Activated T-cell treated with anti-CD3 and anti-CD28 coated beads for 48 hours (primary cell): ENCODE measurements at places on chromosomes 2 and 18.

DNA sequence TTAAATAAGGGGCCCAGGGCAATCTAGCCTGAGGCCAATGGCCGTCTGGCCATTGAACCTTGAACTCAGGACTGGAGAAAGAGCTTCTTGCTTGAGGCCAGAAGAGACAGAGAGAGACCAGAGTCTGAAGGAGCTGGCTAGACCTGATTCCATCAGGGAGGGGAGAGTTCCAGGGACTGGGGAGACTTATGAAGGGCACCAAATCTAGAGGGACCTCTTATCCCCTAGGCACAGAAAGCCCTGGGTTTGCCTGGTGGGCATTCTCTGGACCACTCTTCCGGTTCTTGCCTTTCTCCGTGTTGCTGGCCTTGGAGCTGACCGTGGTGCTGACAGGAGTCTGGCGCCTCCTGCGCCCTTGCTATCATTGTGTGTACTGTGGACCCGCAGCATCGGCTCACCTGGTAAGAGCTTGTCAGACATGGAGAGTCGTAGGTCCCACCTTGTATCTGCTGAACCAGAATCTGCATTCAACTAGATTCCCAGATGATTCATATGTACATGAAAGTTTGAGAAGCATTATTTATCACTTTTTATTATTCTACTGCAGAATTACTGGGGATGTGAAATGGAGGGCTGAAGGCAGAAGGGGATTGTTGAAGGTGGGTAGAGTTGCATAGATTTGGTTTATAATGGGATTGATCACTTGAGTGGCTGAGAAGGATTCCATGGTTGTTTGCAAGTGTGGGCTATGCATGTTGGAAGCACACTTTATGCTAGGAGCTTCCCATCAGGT lies 4.3 kb upstream of the TRPM8 start:
- DNase-seq = no peak

DNA sequence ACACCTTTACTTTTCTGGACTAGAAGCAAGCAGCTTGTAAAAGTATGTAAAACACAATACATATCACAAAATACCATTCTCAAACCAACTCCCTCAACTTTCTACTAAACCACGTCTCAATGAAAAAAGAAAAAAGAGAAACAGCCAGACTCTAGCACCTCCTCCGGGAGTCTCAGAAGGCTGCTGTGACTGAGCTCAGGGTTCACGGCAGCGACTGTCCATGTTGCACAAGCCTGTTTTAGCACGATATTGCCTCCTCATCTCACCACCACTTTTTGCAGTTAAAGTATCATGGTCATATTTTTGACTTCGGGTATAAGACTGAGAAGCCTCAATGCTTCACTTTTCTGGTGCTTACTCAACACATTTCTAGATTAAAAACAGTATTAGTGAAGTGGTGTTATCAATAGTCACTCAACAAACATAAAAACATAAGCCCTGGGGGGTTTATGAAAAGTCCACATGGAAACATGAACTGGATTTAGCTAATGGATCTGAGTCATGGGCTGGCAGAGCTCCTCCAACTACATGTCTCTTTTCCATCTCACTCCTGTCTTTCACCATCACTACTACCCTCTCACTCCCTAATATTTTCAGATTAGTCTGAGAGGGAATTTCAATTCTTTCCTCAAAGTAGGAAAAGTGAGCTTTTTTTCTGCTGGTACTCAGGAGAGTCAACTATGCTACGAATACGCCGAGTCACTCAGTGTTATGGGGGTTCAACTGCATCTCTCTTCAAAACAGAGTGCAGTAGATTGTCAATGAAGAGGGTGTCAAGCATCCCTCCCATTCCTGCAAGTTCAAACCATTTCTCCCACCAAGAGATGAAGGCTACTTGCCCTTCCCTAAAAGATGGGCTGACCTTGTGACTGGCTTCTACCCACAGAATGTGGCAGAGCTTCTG lies 113.7 kb downstream of the OSR1 start:
- DNase-seq = no peak

DNA sequence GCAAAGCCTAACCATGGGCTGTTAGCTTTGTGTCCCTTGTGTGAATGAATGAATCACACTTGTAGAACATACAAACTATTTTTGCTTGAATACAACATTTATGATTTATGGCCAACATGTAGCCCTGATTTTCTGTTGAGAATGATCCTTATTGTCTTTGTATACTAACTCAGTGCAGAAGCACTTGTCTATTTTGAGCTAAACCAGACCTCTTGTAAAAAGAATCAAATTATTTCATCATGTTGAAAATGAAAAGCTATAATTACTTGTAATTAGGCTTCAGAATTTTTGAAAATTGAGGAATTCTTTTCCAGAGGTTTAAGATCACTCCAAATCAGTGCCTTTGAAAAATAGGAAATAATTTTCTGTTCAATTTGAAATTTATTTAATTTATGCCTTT lies 85.9 kb downstream of the ZNF407 start:
- no peak for DNase-seq

GRCh38 chr2:236844711-236845110 lies 241.0 kb upstream of the COPS8 start:
- DNase-seq = no peak

- no peak for DNase-seq
Measured at GRCh38 chr2:141515931-141516330, 614.9 kb downstream of the LRP1B start.

DNA sequence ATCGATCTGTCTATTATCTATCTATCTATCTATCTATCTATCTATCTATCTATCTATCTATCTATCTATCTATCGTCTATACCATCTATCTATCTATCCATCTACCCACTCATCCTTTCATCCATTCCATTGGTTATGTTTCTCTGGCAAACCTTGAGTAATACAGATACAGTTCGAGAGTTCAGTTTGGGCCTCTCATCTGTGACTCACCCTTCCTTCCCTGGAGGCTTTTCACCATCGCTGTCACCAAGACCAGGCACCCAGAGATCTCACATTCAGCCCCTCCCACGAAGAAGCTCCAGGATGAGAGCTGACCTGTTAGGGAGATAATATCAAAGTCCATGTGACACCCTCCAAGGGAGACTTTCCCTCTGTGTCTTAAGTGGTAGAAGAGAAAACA lies 164.1 kb upstream of the CELF4 start:
- no peak for DNase-seq

- DNase-seq = no peak
Measured at GRCh38 chr2:105062158-105062557, 24.3 kb downstream of the MRPS9 start.

DNA sequence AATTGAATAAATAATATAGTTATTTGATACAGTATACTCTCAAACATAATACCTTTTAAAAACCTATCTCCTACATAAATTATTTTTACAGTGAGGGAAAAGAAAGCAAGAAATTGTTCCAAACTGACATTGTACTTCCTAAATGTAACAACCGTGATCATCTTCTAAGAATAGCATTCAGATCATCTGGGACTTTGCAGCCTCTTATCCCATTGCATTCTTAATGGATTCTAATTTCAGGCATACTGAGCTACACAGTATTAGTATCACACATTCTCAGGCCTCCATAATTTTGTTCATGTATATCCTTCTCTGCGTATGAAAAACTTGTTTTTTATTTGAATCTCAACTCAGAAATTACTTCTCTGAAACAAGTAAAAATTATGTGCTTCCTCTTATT lies 1134.7 kb upstream of the CDH2 start:
- no peak for DNase-seq

GRCh38 chr2:55949211-55949610 lies 25.6 kb upstream of the EFEMP1 start:
- no peak for DNase-seq

GRCh38 chr2:74939919-74940812 lies 18.3 kb upstream of the POLE4 start:
- DNase-seq = no peak

- DNase-seq = no peak
Measured at GRCh38 chr2:238465487-238466242, 38.9 kb downstream of the ASB1 start.

GRCh38 chr2:118519511-118519910 lies 327.9 kb downstream of the EN1 start:
- DNase-seq = no peak

GRCh38 chr2:241189093-241189855 lies 797 bp downstream of the ANO7 start:
- no peak for DNase-seq

- DNase-seq = no peak
Measured at GRCh38 chr2:168315331-168316072, 68.1 kb upstream of the STK39 start.

- DNase-seq = no peak
Measured at GRCh38 chr2:236169741-236170589, 1.8 kb upstream of the GBX2 start.

- no peak for DNase-seq
Measured at GRCh38 chr2:100934504-100935371, 67.4 kb upstream of the RPL31 start.

DNA sequence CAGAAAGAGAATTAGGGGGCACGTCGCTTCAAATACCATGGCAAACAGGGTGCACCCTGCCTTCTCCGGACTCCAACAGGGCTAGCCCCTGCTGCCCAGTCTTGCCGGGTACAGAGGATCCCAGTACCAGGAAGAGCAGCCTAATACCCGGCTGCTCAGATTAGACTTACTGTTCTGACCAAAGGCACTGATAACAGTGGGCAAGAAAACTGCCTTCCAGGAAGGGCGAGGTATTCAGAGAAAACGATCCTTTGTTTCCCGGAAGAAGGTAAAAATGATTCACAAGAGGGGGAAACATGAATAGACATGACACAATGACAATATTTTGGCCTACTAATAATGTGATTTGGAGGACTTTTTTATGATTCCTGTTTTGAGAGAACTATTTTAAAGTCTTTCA lies 99.9 kb downstream of the SS18 start:
- DNase-seq = no peak

DNA sequence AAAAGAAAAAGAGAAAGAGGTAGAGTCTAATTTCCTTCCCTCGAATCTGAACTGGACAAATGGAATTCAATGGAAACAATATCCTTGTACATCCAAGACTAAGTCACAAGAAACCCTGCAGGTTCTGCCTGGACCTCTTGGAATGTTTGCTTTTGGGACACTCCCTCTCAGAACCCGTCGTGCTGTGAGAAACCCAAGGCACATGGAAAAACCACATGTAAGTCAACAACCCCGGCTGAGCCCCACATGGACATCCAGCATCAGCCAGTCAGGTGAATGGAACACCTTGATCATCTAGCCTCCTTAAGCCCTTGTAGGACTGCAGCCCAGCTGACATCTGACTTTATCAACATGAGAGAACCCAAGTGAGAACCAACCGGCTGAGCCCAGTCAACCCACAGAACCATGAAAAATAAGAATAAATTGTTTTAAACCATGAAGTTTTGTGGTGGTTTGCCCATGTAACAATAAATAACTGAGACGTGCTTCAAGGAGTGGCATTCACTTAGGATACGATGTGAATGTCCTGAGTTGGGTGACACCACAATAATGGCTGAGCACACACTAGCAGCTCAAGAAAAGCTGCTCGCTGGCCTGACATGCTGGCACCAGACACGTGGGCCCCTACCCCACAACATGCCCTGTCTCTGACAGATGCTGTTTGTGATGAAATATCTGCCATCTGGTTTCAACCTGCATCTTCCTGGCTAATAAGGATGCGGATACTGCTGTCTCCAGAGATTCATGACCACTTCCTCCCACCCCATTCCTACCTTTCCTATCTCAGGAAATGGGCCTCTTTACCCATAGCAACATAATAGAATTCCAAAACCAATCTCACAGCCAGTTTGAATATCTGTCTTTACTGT lies 28.8 kb downstream of the PKDCC start:
- no peak for DNase-seq

DNA sequence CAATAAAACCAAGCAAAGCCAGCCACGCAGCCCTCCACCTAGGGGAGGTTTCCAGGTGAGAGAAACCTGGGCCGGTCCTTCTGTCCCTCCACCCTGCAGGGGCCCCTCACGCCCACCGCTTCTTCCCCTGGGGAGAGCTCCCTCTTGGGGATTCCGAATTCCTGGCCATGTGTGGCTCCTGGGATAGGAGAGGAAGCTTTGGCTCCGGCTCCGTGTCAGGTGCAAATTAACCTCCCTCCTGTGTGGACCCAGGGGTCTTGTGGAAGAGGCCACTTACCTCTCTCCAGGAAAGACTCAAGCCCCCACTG lies 4.2 kb downstream of the RTP5 start:
- no peak for DNase-seq

DNA sequence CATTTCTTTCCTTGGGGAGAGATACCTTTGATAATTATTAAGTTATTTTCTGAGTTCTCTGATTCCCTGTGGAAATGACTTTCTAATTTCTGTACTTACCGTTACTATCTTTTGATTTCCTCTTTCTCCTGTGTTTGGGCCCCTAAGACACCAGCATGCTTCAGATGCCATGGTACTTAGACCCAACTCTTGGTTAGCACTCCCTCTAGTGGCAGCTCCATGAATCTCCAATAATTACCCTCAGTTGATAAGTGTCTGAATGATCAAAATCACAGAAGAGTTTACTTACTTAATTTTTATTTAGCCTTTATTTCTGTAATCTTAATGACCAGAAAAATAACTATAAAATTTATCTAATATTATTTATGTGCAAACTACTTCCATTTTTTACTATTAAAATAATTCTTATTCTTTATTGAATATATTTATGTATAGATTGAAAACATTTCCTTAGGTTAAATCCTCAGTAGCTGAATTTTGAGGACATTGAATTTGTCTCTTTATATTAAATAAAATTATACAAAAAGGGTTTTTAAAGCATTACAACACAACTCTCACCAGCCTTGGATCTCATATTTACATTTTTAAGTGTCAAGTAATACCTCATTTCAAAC lies 300.4 kb downstream of the KCNS3 start:
- no peak for DNase-seq

DNA sequence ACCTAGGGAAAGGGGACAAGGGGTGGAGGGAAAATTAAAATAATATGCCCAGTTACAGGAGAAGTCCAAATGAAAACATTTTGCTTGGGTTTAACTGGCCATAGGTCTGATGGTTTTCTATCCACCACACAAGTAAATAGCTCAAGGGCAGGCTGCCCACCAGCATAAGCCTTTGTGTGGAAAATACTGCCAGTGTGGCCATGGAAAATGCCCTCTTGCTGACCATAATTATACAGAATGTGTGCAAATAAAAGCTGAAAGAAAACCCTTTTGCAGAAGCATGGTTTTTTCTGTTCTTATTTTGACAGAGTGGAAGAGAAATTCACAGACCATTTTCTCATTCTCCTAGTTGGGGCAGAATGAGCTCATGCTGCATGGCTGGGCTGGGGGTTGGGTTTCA lies 111.3 kb upstream of the SIX2 start:
- DNase-seq = no peak

- no peak for DNase-seq
Measured at GRCh38 chr2:99470957-99471356, 18.9 kb downstream of the REV1 start.

DNA sequence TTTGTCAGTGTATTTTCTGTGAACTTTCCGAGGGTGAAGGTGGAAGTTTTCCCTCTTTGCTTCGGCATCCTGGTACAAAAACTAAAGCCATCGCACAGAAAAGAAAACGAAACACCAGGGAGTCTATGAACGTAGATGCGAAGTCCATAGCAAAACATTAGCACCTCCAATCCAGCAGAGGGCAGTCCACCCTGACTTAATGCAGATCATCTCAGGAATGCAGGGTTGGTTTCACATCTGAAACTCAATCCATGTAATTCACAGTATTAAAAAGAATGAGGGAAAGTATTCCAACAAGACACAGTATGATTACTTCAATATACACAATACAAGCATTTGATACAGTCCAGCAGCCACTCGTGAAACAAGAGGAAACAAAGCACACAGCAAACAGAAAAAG lies 70.8 kb downstream of the RTP5 start:
- DNase-seq = no peak
